ENCODE measurements at places on chromosomes 1 and 21.

GRCh38 chr1:53792806-53793205 lies 45.3 kb downstream of the NDC1 start:
- no peak for DNase-seq

- DNase-seq = no peak
Measured at GRCh38 chr1:184297244-184297750, 89.5 kb upstream of the C1orf21 start.

DNA sequence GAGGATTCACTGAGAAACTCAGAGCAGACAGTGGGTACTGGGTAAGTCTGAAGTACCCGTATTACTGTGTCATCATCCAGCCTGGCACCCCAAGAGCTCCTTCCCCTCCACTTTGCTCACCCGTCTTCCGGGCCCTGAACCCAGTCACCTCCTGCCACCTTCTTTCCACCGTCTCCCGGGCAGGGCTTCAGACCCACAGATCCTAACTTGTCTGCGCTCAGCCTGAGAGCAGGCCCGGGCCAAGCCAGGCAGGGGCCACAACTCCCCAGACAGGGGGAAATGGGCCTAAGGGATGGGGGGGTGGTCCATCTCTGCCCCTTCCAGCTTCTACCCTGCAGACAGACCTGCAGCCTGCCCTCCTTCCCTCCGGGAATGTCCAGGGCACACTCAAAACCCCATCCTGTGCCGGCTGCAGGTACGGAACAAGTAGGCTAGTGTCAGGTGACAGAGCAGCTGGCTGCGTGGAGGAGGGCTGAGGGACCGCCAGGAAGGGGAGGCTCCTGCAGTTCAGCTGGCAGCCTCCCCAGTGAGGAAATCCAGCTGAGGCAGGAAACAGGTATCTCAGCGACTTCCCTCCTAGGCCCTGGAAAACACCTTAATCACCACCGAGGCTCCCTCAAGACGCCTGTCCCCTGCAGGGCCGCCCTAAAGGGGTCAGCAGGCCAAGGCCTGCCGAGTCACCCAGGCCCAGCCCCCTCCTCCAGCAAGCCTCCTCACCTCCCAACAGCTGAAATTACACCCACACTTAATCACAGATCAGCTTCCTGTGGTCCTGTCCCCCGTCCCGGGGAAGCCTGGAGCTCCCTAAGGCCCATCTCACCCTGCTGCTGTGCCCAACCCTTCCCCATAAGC lies 3.5 kb downstream of the HSPG2 start:
- DNase-seq = no peak

DNA sequence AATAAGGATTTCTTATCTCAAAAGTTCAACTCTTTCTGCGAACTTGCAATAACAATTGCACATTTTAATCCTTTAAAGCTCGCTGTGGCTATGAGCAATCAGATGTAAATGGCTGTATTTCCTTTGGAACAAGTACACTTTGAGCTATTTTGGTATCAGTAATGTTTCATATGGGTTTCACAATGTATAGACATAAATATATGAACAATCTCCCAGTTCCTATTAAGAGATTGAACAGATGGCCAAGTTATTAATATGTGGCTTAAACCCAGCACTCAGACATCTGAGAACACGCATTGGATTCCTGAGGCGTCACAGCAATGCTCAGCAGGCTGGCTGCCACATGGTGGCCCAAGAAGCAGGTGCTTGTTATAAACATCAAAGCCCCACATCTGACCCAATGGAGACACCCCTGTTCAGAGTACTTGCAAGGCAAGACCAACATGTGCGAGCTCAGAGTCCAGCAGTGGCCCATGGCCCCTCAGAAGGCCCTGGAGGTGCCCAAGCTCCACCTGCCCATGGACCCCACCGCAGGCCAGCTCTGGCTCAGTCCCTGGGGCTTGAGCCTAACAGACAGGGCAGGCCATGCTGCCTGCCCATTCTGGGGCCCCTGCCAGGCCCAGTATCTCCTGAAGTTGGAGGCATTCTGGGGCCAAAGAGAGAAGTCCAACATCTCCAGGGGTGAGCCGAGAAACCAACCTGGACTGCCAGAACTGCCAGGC lies 23.7 kb downstream of the PSMG1 start:
- no peak for DNase-seq

DNA sequence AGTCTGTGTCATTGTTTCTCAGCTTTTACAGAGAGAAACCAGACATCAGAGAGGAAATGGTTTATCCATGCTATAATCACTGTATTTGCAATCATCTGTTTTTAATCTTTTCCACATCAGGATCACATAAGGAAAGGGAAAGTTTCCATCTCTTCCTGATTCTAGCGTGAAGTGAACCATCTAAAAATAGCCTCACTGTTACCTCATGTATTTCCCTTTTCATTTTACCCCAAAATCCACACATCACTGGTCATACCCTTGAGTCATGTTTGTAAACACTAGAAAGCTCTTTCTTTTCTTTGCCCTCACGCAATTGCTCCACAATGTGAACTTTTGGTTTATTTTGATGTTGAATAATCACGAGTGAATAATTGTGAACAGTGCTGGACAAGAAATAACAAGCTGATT lies 146.0 kb downstream of the PLA2G4A start:
- no peak for DNase-seq

DNA sequence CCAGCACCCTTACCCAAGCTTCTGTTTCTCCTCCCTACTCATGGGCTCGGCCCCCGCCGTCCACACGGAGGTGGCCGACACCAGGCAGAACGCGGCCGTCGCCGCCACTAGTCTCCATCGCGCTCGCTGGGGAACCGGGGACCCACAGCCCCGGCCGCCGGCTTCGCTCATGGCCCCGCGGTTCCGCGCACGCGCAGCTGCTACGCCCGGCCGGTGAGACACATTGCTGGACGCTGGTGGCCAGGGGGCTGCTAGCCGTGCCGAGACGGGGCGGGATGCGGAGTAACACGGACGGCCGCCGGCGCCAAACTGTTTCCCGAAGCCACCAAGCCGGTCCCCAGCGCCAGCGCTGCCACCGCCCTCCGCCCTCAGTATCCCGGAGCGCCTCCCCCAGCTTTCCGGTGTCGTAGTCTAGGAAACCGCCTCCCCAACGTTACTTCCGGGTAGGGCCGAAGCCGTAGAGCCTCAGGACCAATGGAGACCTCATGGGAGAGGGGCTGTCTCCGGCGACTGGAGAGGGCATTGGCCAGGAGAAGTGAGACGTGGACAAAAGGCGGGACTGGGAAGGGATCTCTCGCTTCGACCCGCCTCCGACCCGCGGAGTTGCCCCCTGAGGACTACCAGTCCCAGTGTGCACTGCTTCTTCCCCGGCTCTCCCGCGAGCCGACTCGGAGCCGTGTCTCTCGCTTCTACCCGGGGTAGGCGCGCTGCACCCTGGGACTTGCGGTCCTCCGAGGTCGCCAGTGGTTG lies at the start of gene EDEM3:
TSS of gene EDEM3 (minus strand) at position 383 of the 750 bp plus-strand sequence. CDS start at position 171, 212 bp downstream.
- peak; percentile 99 for DNase-seq

DNA sequence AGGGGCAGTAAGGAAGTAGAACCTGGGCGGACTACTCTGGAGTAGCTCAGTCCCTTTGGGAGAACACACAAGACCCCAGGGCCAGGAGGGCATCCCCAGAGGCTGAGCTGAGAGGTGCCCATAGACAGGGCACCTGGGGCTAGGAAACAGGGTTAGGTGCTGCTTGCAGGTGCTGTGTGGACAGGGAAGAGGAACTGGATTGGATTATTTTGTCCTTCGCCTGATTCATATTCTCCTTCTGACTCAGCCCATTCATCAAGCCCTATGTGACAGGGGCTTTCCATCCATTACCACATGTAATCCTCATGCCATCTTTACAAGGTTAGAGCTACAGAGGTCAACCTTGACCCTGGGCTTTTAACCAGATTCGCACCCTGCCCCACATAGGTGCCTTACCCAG lies 183.9 kb downstream of the C1orf94 start:
- no peak for DNase-seq

DNA sequence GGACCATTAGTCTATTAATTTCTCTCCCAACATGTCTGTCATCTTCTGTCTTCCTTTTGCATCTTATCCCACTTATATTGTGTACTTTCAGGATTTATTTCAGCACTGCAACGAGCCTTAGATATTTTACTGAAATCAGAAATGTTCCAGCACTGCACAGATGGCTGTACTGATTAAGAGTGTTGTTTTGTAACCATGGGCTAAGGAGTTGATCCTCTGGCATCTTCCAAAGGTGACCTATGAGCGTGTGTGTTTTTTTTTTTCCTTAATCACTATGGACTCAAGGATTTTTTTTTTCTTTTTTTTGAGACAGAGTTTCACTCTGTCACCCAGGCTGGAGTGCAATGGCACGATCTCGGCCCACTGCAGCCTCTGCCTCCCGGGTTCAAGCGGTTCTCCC lies 7.1 kb upstream of the DDX59 start:
- no peak for DNase-seq

DNA sequence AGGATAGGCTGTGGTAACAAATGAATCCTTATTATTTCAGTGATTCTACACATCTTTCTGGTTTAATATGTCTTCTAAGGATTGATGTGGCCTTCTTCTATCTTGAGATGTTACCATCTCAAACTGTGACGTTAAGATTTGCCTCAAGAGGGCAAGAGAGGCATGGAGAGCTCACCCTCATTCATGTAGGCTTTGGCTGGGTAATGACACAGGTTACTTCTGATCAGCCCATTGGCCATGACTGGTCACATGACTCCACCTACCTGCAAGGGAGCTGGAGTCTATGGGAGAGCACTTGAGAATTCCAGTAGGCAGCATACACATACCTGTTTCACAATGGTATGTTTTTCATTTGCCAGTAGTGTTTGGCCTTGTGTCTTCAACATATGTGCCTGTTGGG lies 30.0 kb downstream of the CACHD1 start:
- DNase-seq = no peak

DNA sequence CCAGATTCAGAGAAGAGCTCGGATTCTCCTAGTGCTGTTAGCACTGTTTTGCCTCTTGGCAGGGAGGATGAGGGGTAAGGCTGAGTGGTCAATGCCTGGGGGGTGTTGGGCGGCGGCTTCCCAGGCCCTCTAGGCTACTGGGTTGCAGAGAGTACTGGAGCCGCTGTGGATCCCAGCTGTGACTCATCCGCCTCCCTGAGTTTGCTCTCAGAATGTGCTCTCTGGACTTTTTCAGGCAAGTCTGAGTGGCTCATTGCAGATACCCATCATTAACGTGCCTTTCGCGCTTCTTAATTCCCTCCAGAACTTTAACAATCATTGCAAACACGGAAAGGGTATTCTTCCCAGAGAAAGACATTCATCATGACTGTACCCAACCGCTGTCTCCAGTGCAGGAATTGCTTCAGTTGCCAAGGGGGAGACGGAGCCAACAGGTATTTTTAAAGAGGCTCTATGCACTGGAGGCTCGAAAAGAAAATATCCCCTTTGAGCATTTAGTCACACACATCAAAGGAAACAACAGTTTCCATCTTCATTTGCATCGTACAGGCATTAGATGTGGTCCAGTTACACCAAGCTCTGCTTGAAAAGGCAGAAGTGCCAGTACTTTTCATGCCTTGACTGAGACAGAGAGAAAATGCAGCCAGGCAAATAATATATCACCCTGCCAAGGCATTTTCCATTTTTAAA lies 14.4 kb upstream of the CAMTA1 start:
- no peak for DNase-seq

Measured in stimulated activated CD4-positive, alpha-beta T cell treated with anti-CD3 and anti-CD28 coated beads, Interleukin-1b, Interleukin-23, amount 100 ng/mL, for 48 hours (primary cell).